ENCODE measurements at places on chromosomes 5 and 9.
A peak's percentile ranks its signal among the peaks of the same experiment; 100 is the strongest.

GRCh38 chr5:158677470-158677838 lies 422.3 kb downstream of the EBF1 start:
- no peak for DNase-seq

DNA sequence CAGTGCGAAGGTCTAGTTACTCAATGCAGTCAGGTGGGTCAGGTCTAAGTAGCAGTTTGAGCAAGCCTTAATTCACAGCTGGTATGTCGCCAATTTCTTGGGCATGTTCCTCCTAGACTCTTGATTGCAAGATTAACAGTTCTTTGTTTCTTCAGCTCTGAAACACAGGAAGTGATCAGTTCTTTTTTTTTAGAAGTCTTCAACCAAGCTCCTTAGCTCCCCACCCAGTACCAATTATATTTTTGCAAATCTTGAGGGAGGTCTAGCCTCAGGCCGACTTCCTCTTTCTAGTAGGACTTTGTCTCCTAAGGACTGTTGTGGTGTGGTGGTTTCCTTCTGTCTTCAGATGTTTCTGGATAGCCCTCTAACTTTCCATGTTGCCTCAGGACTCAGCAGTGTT lies 2054.2 kb downstream of the MAT2B start:
- no peak for DNase-seq

GRCh38 chr9:127886401-127886972 lies 9.0 kb upstream of the AK1 start:
- DNase-seq, result no peak

GRCh38 chr5:83118471-83118870 lies 41.1 kb downstream of the XRCC4 start:
- no peak for DNase-seq

DNA sequence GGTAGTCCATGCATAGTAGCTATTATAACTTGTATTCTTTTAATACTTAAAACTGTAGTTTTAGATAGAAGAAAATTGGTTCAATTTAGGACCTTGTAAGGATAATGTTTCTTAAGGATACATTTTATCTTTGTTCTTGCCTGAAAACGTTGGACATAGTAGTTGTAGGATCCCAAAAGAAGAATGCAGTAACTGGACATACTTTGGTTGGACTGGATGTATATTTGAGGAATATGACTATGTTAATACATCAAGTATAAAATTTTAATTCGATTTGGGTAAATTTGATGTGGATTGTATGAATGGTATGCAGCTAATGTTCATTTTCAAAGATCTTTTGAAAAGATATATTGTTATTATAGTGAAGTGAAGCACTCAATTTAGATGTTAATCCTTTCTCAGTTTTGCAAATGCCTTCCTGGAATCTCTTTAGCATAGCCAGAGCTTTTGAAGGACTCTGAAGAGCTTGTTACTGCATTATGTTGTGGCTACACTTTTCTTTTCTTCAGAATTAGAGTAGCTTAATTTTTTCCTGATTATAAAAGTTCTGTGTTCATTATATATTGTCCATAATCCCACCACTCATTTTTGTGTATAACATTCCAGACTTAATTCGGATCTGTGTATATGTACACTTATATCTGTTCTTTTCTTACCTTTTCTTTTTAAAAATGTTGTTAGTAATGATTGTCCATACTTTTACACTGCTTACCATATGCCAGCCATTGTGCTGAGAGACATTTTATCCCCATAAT lies 41.2 kb downstream of the LRRTM2 start:
- DNase-seq, result no peak

- no peak for DNase-seq
Observed at GRCh38 chr5:143674469-143674786, 137.5 kb upstream of the HMHB1 start.

DNA sequence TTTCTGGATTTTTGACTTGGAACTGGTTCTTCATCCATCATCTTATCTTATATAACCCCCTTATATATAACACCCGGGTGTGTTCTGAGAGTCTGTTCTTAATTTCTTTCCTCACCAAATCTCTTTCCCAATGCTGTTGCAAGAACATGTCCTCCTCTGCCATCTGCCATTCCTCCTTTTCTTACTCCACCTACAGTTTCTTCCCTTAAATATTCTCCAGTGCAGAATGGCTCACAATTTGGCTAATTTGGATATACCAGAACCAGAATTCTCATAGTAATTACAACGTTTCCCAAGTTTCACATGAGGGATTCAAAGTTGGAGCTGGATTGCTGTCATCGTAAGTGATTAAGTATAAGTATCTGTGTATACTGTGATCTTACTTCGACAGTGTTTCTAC lies 28.0 kb downstream of the SKP2 start:
- DNase-seq, result no peak

DNA sequence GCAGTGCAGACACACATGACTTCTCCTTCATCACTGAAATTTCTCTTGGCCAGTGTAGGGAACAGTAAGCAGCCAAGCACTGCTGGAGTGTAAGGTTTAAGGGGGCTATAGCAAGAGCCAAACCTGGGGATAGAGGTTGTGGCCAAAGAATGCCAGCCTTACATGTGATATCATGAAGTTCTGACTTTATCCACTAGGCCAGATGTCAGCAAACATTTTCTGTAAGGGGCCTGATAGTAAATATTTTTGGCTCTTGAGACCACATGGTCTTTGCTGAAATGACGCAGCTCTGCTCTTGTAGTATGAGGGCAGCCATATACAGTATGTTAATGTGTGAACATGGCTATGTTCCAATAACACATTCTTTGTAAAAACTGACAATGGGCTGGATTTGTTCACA lies 29.7 kb upstream of the FYB1 start:
- DNase-seq, result no peak

- DNase-seq, result no peak
Observed at GRCh38 chr9:34459356-34459755, 751 bp downstream of the DNAI1 start.

DNA sequence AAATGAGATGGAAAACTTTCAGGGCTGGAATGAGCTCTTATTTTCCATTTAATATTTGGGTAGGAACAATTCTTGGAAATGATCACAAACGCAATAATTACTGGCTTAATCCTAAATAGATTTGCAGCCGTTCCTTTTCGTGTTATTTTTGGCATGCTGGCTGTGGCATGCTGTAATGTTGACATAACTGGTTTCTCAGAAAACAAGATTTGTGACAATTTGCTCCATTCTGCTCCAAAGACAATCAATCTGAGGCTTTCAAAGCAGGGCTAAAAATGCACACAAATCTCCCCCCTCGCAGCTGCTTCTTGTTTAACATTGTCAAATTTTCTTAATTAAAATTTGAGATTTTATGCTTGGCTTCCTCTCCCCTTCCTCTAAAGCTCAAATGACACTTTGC lies 151.2 kb downstream of the TTC39B start:
- DNase-seq, result peak; percentile 75

DNA sequence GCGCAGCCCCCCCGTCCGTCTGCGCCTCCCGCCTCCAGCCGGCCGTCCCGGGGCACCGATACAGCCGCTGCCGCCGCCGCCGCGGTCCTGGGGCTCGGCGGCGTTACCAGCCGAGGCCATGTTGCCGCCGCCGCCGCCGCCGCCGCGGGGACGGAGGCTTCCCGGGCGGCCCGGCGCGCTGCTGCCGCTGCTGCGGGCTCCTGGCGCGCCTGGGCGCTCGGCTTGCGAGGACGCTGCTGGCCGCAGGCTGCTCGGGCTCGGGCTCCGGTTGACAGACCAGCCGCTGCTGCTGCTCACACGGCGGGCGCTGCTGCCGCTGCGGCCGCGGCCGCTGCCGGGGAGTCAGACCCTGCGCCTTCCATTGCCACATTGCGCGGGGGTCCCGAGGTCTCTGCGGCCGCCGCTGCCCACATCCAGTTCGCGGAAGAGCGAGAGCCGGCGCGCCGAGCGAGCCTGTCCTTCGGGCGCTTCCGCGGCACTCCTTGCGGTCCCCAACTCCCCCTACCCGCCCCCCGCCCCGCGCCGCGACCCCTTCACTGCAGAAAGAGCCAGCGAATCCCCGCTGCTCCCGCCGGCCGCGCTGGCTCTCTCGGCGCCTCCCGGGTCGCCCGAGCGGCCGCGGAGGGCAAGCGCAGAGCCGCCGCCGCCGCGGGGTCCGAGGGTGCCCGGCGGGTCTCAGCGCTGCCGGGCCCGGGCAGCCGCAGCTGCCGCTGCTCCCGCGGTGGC lies 8.4 kb downstream of the PTCH1 start:
- DNase-seq, result no peak

- no peak for DNase-seq
Observed at GRCh38 chr5:36721664-36722235, 115.3 kb downstream of the SLC1A3 start.

DNA sequence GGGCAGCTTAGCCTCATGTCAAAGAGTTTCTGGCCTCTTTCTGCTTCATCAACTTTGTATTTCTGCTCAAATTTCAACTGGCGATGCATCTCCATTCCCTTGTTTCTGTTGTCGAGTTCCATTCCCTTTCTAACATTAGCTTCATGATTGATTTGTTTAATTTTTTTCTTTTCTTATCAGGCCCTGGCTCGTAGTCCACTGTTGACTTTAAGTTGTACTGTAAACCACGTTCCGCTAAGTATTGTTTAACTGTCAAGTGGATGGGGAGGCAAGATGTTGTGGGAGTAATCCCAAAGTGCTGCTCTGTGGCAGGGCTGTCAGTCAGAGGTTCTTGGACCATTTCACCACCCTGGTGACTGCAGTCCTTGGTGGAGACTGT lies 309.1 kb downstream of the PSAT1 start:
- DNase-seq, result no peak

DNA sequence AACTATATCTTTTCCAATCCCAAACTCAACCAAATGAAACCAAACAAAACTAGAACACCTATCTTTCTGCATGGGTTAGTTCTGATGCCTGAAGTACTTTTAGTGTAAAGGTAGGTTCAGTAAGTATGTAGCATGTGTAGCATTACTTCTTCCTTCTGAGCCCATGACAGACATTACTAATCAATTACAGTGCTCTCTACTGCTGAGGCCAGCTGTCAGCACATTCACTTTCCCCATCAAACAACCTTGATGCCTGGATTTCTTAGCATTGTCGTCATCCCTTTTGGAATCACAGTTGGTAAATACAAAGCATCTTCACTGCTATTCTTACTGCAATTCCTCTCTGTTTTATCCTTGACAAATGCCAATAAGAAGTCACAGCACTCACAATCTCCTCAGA lies 103.2 kb downstream of the PTTG1 start:
- DNase-seq, result no peak

DNA sequence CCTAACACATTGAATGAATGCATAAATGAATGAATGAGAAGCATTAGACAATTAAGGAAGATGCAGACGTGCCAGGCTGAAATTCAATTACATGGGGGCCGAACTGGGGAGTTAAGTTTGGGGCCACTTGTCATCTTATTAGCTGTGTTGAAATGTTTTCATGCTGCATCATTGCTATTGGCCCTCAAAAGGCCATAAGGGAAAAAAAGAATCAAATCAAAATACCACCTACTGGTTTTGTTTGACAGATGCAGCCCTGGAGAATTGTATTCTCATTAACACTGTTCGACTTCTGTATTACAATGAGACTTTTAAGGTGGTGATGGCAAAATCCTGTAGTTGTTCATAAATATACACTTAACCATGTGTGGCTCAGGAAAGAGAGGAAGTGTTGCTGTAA lies 38.4 kb downstream of the UBE2QL1 start:
- no peak for DNase-seq

DNA sequence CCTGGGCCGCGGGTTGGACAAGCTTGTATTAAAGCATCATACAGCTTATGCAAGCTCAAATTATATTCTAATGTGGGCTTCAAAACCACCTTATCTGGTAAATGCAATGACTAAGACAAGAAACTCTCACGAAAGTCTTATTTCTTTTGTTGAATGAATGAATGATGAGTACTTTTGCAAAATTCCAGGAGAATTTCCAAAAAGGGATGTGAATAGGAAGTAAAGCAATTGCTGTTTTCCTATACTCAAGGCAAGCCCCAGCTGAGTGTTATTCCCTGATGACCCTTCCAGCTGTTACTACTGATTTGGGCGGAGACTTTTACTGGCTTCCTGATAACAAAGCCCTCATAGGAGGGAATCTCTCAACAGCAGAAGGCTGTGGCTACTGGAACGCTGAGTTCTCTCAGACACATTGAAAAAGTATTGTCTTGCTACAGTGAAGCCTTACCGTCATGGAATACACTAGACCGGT lies 162.8 kb downstream of the SREK1 start:
- DNase-seq, result no peak

DNA sequence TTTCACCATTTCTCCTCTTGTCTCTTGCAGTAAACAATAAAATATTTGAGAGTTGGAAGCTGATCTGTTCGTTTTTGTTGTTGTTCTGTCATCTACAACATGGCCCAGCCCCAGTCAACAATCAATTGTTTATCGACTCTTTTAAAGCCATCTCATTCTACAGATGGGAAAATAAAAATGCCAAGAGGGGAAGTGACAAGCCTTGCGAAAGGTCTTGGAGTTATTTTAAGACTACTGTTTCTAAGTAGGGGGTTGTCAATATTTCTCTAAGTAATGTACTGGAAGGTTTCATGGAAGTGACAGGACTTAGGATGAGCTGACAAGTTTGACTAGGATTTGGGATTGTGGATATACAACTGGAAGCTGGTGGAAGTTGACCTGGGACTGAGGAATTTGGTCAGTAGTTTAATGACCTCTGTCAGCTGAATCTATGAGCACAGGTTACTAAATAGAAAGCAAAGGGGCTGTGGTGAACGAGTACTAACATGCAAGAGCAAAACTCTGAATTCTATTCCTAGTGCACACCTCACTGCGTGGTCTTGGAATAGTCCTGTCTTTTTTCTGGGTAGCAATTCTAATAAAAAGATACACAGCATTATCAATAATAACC lies 57.5 kb upstream of the ADRB2 start:
- DNase-seq, result no peak

DNA sequence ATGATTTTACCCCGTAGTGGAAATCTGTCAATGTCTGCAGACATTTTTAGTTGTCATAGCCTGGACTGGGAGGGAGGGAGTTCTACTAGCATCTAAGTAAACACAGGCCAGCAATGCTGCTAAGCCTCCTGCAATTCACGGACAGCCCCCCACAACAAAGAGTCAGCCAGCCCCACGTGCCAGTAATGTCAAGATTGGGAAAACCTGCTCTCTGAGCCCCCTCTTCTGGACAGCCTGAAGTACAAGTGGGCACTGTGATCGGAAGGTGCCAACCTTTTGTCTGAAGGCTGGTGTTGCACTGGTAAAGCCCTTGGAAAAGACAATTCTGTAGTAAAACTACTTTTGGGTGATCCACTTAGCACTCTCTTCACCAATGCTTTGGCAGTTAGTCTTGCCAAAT lies 154.5 kb downstream of the TARS1 start:
- DNase-seq, result no peak

GRCh38 chr5:148750614-148751013 lies 75.8 kb upstream of the ADRB2 start:
- no peak for DNase-seq

DNA sequence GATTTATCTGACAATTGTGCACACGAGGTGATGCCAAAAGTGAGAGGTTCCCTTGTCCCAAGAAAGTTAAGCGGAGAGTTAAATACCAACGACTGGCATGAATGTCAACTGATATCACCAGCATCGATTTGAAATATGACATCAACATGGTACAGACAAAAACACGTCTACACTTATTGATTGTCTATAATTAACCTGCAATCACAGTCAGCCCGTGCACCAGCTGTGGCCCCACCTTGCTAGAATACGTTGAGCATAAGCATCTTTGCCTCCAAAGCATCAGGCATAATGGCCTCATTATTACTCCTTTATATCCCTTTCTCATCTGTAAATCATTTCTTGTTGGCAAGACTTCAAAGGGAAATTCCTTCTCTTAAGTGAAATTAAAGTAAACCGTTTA lies 625.4 kb downstream of the IRX1 start:
- DNase-seq, result no peak
